ENCODE measurements at places on chromosomes 11 and 22.

DNA sequence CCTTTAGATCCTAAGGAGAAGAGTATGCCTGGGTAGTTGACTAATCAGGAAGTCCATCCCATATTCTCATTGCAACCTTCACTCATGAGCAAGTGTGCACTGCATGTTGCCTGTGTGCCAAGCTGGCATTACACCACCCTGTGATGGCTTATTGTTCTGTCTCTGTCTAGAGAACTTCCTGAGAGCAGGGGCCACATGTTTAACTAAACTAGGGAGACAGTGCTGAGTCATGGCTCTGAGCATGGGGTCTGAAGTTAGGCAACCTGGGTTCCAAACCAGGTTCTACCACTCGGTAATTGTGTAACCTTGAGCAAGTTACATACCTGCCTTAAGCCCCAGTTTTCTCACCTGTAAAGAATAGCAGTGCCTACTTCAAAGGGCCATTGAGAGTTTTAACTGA lies 39.6 kb downstream of the CSNK2A3 start:
- no peak overlapping the region for H3K4me3 ChIP-seq
- no peaks in the 10 kb centered on the region for H3K36me3 ChIP-seq
- no peaks in the 10 kb centered on the region for H3K27me3 ChIP-seq
- DNase-seq: no peak

DNA sequence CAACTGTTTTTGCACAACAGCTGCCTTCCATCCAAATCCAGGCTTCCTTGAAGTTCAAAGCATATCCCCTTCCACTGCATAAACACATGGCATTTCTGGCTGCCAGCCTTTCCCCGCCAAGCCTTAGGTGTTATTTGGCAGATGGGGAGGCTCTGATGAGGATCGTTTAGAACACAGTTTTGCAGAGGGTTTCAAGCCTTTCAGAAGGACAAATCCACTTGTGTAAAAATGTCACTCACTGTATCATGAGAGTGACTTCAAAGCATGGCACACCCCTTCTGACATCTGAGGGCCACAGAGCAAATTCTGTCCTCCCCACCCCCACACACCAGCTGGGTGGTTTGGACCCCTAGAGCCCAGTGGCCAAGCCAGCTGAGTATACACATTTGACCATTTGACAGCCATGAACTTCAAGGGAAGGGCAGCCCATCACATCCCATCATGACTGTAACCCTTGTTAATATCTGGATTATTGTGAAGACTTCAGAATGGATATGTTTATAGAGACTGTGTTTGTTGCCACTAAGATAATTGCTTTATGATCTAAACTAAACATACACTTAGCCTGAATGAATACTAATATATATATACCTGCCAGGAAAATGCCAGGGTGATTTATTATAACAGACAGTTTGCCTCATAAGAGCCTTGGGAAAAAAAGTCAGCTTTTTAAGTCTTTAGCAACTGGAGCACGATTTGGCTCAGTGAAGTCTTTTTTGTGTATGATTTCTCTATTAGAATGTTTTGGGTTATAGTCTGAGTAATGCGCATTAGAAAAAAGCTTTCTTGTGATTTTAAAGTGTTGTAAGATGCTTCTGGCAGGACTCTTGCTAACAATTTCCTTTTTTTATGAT lies 31.9 kb downstream of the FBLN1 start:
- no peak for DNase-seq
- H3K27me3 ChIP-seq: no peaks in the 10 kb centered on the region
- peaks cover 5% of the 10 kb centered on the region for H3K4me1 ChIP-seq
- no peak overlapping the region for H3K27ac ChIP-seq
- peaks cover 85% of the 10 kb centered on the region for H3K36me3 ChIP-seq

GRCh38 chr11:85628771-85629341 lies 463 bp downstream of the TMEM126B start:
- no peaks in the 10 kb centered on the region for H3K27me3 ChIP-seq
- peaks cover 26% of the 10 kb centered on the region for H3K36me3 ChIP-seq
- peak overlapping the region; percentile 71 for H3K4me3 ChIP-seq
- no peak overlapping the region for H3K27ac ChIP-seq

DNA sequence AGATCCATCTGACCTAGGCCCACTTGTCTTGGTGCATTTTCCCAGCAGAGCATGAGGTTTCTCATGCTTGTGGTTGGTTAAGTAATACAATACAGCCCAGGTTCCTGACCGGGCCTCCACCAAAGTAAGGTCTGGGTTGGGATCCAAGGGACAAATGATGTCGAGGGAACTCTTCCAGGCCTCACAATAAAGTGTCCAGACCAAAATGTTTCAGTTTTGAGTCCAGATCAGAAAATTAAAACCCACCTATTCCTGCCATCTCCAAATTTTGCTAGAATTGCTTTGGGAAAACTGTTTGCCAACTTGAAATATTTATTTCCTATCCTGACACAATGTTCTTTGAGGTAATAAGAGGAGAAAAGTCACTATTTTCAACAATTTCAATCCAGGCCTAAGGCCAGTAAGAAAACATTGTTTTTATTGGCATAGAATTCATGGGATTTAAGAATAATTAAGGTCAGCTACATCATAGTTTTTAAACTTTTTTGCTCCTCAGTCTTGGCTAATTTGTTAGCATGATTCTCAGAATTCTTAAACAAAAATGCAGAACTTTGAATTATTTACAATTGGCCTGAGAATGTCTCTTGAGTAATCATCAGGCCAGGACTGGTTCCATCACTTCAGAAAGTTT lies 51.4 kb downstream of the ME3 start:
- H3K27me3 ChIP-seq: no peaks in the 10 kb centered on the region
- no peak overlapping the region for H3K27ac ChIP-seq
- H3K4me3 ChIP-seq: no peak overlapping the region
- H3K4me1 ChIP-seq: peaks cover under 1% of the 10 kb centered on the region
- H3K36me3 ChIP-seq: peaks cover 3% of the 10 kb centered on the region

GRCh38 chr11:17601676-17602075 lies 54.6 kb downstream of the OTOG start:
- no peak overlapping the region for H3K4me3 ChIP-seq
- H3K27me3 ChIP-seq: no peaks in the 10 kb centered on the region
- no peak overlapping the region for H3K27ac ChIP-seq
- H3K4me1 ChIP-seq: peaks cover 11% of the 10 kb centered on the region

GRCh38 chr22:29679316-29679715 lies 40.5 kb upstream of the CABP7 start:
- no peak overlapping the region for H3K4me3 ChIP-seq
- H3K4me1 ChIP-seq: no peaks in the 10 kb centered on the region
- DNase-seq: no peak
- H3K27ac ChIP-seq: no peak overlapping the region
- H3K36me3 ChIP-seq: peaks cover 23% of the 10 kb centered on the region

GRCh38 chr11:67395555-67396258 lies 3.9 kb downstream of the RAD9A start:
- no peak overlapping the region for H3K4me3 ChIP-seq
- no peak for DNase-seq
- H3K27ac ChIP-seq: no peak overlapping the region
- peaks cover 48% of the 10 kb centered on the region for H3K36me3 ChIP-seq
- peaks cover 10% of the 10 kb centered on the region for H3K4me1 ChIP-seq

- DNase-seq: peak; percentile 76
- H3K36me3 ChIP-seq: no peaks in the 10 kb centered on the region
- no peak overlapping the region for H3K4me3 ChIP-seq
- H3K4me1 ChIP-seq: no peaks in the 10 kb centered on the region
Observed at GRCh38 chr11:82867495-82868082, 32.6 kb downstream of the PRCP start.

GRCh38 chr11:119236891-119237290 lies 30.8 kb downstream of the CBL start:
- no peaks in the 10 kb centered on the region for H3K4me1 ChIP-seq
- H3K27me3 ChIP-seq: no peaks in the 10 kb centered on the region
- H3K27ac ChIP-seq: no peak overlapping the region
- peaks cover 59% of the 10 kb centered on the region for H3K36me3 ChIP-seq
- DNase-seq: no peak

GRCh38 chr11:83241291-83241946 lies 44.7 kb downstream of the CCDC90B start:
- DNase-seq: peak; percentile 41
- H3K27me3 ChIP-seq: no peaks in the 10 kb centered on the region
- H3K4me3 ChIP-seq: no peak overlapping the region
- H3K4me1 ChIP-seq: no peaks in the 10 kb centered on the region
- peaks cover 5% of the 10 kb centered on the region for H3K36me3 ChIP-seq

DNA sequence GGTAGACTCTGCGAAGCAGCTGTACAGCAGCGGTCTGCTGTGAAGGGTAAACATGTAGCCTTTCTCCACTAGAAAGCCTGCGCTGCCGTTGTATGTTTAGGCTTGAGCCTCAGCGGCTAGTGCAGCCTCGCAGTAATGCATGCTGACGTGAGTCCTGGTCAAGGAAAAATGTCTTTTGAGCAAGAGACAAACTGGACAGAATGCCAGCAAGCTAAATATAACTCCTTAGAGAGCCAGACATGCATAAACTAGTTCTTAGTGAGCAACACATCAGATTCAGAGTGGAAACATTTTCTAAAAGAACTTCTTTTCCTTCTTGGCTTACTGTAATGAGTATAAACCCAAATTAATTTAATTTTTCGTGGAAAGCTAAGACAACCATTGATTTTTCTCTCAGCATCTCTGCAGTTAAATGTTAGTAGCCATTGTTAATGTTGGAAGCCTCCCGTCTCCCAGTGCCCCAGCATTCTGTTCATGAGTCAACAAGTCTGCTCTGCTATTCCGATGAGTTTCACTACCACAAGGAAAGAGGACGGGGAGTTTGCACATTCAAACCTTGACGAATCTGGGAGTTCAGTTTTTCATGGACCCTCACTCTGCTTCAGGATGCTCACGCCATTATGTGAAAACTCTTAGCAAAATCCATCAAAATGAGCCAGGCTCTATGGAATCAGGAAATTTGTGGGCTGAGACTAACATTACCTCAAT lies 51.4 kb downstream of the JAM3 start:
- no peaks in the 10 kb centered on the region for H3K27me3 ChIP-seq
- no peak overlapping the region for H3K4me3 ChIP-seq
- peaks cover 27% of the 10 kb centered on the region for H3K4me1 ChIP-seq
- no peaks in the 10 kb centered on the region for H3K36me3 ChIP-seq
- no peak for DNase-seq
- H3K27ac ChIP-seq: no peak overlapping the region

DNA sequence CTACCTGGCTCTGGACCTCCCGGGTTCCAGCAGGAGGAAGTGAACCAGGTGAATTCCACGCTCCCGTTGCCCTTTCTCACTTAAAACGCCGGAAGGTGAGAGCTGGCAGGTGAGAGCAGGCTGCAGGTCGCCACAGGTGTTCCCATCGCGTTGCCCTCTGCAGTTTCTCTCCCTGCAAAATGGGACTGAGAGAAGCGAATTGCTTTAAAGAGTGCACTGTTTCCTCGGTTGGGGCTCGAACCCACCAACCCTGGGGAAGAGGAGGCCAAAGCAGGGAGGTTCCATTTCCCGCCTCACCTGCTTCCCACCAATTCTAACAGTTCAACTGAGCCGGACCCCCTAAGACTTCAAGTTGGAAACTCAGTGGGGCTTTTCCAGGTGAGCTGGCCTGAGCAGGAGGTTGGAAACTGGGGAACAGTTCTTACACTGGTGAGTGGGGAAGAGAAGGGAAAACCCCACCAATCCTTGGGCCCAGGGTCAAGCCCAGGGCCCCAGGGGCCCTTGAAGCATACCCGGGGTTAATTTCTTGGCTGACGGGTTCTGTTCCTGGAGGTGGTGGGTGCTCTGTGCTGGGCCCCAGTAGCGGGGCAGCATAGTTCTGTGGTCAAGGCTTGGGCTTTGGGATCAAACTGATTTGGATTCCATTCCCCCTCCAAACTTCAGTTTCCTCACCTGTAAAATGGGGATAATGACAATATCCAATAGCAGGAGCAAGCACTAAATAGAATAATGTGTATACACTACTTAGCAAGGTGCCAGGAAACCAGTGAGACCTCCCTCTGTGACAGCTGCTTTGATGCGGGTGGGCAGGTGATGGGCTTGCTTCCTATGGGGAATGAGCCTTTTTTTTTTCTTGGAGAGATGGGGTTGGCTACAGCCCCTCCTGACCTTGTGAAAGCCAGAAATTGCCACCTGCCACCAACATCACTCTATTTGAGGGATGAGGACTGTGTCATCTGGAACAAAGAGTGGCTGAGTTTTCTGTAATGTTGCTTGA lies 788 bp downstream of the CD82 start:
- H3K36me3 ChIP-seq: no peaks in the 10 kb centered on the region
- peak overlapping the region; percentile 89 for H3K4me3 ChIP-seq
- H3K27me3 ChIP-seq: peaks cover 38% of the 10 kb centered on the region
- H3K4me1 ChIP-seq: peaks cover 47% of the 10 kb centered on the region
- DNase-seq: no peak

- no peak overlapping the region for H3K4me3 ChIP-seq
- H3K27me3 ChIP-seq: no peaks in the 10 kb centered on the region
- peak overlapping the region; percentile 31 for H3K27ac ChIP-seq
- H3K4me1 ChIP-seq: peaks cover 6% of the 10 kb centered on the region
- no peak for DNase-seq
Observed at GRCh38 chr22:31230155-31230870, 18.2 kb downstream of the LIMK2 start.

- peaks cover 45% of the 10 kb centered on the region for H3K4me1 ChIP-seq
- no peak for DNase-seq
- H3K4me3 ChIP-seq: no peak overlapping the region
Observed at GRCh38 chr11:62548545-62549335, 2.1 kb upstream of the AHNAK start.

DNA sequence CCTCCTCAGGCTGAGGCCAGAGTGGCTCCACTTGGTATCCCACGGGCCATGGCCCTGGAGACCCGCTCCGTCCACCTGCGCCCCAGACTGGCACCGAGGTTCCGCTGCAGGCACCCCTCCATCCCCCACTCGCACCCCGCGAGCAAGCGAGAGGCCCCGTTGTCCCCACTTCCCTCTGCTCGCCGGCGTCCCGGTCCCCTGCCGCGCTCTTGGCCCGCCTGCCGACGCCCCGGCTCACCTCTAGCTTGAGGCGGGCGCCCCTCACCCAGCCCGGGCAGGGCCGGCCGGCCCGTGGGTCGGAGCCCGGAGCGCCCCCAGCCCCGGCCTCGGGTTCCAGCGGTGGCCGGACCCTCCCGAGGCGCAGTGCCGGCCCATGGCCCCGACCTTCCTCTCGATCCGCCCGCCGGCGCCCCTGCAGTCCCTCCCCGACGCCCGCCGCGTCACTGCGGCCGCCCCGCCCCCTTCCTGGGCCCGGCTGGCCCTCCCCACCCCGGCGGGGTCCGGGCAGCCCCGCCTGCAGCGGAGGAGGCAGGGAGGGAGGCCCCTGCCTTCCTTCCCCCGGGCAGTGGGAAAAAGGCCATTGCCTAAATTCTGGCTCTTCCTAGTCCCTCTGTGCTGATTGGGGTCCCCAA lies at the start of gene PITPNM1:
Gene PITPNM1 (minus strand): TSS at position 414 of the 632 bp plus-strand sequence. CDS start 1,183 bp downstream, outside the sequence.
- H3K27ac ChIP-seq: peak within 1 kb of the TSS; percentile 80
- peak; percentile 66 for DNase-seq
- peaks cover 29% of the 10 kb centered on the region for H3K4me1 ChIP-seq
- H3K36me3 ChIP-seq: peaks cover 14% of the 10 kb centered on the region
- H3K4me3 ChIP-seq: peak within 1 kb of the TSS; percentile 85

DNA sequence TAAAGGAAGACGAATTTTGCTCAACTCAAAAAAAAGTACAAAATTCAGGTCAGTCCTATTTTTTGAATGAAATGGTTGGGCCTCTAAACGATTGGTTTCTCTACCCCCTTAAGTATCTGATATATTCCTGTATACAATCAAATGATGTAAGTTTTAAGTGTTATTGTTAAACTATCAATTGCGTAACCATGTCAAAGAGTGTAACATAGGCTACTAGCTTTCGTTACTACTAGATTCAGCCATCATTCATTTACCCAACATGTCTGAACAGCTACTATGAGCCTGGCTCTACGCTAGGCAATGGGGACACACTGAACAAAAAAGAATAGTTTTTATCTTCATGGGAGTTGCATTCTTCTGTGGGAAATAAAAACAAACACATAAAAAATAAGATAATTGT lies 3.3 kb downstream of the RAB6A start:
- no peak overlapping the region for H3K27ac ChIP-seq
- no peaks in the 10 kb centered on the region for H3K27me3 ChIP-seq
- H3K36me3 ChIP-seq: peaks cover 8% of the 10 kb centered on the region
- H3K4me3 ChIP-seq: no peak overlapping the region

All from neuronal stem cell (in vitro differentiated cells).